NCI-H2171 treated with DMSO at 0.1 percent for 48 hours (cell line): ENCODE measurements at places on chromosomes 11 and 22.

DNA sequence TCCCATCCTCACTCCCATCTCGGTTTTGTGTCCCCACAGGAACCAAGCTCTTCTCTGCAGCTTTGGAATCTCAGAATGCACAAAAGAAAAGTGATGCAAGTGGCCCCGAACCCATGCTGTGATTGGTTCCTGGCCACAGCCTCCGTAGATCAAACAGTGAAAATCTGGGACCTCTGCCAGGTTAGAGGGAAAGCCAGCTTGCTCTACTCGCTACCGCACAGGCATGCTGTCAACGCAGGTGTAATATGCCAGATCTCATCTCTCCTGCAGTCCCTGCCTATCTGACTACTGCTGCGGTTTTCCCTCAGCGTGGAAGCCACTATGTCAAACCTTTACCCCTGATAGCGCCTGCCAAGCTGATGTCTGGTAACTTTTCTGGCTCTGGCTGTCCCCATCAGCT lies 200.5 kb upstream of the LRRC4C start:
- peak; percentile 36 for DNase-seq

- DNase-seq = no peak
Observed at GRCh38 chr11:68215087-68215445, 2.0 kb upstream of the KMT5B start.

DNA sequence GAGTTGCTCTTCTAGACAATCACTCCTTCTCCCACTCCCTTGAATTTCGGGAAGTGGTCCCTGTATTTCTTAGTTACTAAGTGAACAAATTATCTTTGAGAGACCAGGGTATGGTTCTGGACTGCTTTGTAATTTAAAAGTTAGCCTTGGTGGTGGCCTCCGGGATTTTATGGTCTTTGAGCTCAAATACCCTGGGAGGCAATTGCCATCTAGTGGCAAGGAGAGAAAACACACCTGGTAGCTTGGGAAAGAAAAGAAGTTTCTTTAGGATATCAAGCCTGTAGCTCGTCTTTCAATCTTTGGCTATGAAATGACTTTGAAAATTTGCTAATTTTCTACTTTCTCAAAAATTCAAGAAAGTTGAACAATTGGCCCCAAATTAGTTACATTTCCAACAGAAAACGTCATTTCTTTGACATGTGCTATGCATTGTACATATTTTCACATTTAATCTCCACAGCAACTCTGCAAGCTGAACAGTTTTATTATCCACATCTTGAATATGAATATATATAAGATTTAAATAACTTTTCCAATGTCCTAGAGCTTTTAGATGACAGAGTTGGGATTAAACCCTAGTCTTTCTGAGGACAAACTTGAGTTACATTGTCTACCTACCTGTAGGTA lies 39.1 kb downstream of the MMP27 start:
- peak; percentile 3 for DNase-seq

DNA sequence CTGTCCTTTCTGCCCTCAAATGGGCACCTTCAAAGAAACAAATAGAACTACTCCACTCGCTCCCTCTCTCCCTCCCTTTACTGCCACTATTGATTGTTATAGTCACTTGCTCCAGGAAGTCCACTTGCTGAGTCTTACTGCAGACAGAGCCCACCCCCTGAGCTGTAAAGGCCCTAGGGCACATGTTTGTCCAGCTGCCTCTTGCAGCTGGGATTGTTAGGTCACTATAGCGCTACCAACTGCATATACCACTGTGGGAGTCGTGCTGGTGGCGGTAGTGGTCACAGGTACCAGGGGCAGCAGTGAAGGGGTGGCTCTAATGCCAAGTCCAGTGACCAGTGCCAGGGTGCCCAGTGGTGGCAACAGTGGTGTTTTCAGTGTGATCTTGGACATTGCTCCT lies 4.4 kb upstream of the SREBF2 start:
- no peak for DNase-seq

GRCh38 chr11:110866081-110866480 lies 153.8 kb upstream of the ARHGAP20 start:
- no peak for DNase-seq

GRCh38 chr11:19183646-19184045 lies 18.1 kb downstream of the CSRP3 start:
- no peak for DNase-seq

GRCh38 chr22:48489551-48490499 lies 1337.8 kb downstream of the BRD1 start:
- no peak for DNase-seq

DNA sequence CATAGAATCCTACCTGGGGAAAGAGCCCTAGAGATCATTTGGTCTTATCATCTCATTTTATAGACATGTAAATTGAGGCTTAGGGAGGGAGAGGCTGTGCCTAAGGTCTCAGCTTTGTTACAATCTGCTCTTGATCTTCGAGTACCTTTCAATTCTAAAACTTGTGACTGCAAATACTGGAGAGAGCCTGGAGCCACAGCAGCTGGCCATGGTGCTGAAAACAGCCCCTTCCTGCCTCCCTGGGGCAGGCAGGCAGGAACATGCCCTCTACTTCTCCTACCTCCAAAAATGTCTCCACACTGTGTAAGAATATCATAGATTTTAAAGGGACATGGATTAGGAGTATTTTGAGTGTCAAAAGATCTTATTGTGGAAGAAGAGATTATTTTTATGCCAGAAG lies 52.2 kb downstream of the C22orf42 start:
- peak; percentile 67 for DNase-seq

- peak; percentile 58 for DNase-seq
Observed at GRCh38 chr11:59802639-59803176, 7.9 kb downstream of the MRPL16 start.

GRCh38 chr11:66970371-66970806 lies 4.7 kb upstream of the C11orf86 start:
- no peak for DNase-seq

GRCh38 chr22:28963362-28963761 lies 80.0 kb downstream of the ZNRF3 start:
- DNase-seq = peak; percentile 22

GRCh38 chr11:30392221-30392784 lies 69.4 kb downstream of the ARL14EP start:
- peak; percentile 19 for DNase-seq

- DNase-seq = no peak
Observed at GRCh38 chr22:48493733-48494132, 1333.9 kb downstream of the BRD1 start.

DNA sequence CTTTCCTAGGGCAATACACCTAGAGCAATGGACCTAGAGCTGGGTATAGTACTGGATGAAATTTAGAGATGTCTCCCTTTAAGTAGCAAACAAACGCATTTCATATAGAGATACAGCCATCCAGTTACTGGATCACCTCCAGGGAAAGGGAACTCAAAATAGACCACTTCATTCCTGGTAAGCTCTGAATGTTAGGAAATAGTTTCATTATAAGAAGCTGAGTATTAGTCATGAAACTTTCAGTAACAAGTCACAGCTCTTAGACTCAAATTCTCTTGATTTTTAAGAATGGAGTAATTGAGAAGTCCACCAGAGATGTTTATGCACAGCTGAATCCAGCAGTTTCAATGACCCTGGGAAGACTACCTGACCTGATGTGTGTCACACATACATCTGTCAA lies 221.9 kb downstream of the FAM76B start:
- no peak for DNase-seq

DNA sequence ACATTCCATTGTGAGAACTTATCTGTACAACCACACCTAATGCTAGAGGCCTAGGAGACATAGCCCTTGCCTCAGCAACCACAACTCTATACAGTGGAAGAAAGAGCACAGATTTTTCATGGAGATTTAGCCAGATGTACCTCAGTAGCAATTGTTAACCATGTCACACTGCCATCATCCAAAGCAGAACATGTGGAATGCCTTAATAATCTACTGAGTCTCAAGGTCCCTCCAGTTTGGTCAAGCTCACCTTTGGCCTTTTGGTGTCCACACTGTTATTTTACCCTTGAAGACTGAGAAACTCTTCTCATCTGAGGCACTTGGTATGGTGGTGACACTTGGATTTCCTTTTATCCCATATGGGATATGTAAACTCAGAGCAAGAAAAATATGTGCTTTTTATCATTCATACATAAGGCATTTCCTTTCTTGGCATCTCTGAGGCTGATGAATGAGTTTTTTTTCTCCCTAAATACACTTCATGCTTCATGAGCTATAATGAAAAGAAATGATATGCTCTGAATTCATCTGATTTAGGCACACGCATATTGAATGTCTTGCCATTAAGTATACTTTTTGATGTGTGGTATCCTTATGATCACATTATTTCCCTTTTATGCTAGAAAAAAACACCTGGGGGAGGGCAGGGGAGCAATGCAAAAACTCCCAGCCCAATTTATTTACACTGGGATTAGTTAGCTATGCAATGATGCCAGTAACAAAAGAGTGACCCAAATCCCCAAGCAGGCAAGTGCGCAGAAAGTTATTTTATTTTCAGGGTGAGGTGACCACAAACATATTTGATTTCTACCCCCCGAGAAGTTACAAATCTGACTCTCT lies 63.3 kb upstream of the ME3 start:
- DNase-seq = no peak

DNA sequence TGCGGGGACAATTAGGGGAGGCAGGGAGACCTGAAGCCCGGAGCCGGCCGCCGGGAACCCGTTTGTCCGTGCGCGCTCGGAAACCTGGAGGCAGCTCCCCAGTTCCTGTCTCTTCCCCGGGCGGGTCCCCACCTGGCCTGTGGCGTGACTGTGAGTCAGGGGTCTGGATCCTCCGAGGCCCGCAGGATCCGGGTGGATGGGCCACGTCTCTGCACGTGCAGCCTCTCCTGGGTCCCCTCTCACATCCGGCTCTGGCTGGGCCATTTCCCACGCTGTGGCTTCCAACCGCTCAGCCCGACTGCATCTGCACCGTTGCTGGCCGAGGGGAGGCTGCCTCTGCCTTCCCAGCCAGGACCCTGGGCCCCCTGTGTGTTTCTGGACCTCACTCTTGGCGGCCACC lies 14.8 kb upstream of the H19 start:
- no peak for DNase-seq

DNA sequence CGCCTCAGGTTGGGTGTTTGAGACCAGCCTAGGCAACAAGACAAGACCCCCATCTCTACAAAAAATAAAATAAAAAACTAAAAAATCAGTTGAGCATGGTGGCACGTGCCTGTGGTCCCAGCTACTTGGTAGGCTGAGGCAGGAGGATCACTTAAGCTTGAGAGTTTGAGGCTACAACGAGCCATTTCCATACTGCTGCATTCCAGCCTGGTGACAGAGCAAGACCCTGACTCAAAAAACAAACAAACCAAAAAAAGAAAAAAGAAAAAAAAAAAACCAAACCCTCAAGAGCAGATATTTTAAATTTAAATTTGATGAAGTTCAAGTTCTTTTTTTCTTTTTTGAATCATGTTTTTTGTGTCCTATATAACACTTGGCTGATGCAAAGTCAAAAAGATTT lies 7.2 kb upstream of the CCDC83 start:
- DNase-seq = no peak

DNA sequence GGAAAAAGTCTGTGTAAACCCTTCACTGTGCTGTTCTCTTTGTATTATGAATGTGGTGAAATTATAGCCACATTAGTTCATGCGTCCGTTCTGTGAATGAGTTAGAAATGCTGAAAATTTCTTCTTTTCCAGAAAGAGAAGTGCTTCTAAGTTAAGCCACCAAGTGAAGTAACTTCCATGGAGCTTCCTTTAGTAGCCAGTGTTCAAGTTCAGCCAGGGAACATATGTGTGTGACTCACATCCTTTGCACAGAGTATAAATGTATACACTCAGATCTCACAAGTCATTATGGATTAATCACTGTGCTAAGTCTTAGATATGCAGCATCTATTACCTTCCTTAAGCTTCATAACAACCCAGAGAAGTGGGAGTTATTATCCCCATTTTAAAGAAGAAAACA lies 3.1 kb upstream of the MMP8 start:
- no peak for DNase-seq
